ENCODE measurements at places on chromosomes 13 and 19. TPM values are rescaled to one million over a fixed set of nuclear protein-coding genes. Genes with fewer than 3 reads are reported as not detected.

Gene TMEM221
- 0.36 TPM for total RNA-seq

DNA sequence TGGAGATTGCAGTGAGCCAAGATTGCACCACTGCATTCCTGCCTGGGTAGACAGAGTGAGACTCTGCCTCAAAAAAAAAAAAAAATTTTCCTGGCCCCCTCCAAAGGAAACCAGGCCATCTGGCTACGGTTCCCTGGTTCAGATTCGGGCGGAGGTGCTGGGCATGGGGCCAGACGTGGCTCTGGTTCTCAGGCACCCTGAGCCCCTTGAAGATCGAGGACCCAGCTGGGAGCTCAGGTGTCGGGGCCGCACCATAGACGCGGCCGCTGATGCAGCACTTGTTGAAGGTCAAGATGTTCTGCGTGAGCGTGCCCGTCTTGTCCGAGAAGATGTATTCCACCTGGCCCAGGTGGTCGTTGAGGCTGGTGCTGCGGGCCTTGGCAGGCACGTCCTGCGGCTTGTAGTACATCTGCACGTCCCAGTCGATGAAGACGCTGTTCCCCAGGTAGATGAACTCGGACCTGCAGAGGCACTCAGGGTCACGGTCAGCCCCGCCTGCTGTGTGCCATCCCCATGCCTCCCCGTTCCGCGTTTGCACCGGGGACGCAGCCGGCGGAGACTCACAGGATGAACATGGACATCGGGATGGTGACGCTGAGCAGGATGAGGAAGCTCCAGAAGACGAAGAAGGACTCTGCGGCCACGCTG, 12.3 kb downstream of the ATP8B3 start:
- no peaks in the 10 kb centered on the region for H3K36me3 ChIP-seq
- H3K4me1 ChIP-seq, result peaks cover 4% of the 10 kb centered on the region
- H3K27ac ChIP-seq, result no peak overlapping the region
- DNase-seq, result no peak

DNA sequence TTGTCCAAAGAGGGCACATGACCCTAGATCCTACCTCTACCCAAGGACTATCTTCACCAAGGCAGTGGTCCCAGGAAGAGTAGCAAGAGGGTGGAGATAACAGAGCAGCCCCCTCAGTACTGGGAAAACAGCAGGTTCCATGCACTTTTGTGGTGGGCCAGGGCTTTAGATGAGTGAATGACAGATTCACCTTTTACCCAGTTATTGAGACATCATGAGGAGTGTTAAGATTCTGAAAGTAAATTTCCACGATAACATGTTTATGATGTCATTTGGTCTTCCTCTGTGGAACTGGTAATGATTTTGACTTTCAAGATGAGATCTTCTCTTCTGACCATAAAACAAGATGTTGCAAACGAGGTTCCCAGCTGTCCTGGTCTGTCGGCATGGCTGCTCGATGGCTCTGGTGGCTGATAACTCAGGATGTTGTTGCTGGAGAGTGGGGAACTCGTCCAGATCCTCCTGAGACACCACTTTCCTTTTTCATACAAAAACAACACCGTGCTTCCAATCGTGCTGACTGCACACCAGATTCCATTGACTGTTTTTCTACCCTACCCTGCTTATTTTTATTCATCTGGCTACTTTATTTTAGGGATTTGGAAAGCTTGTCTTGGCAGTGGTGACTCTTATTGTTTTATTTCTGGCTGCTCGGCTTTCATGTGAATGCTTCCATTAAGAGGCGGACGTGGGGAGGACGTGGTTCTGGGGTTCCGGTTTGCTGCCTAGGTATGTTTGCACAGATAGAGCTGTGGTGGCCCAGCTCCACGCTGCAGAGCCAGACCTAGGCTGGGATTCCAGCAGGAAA, 88.5 kb downstream of the LRCH1 start:
- no peaks in the 10 kb centered on the region for H3K36me3 ChIP-seq
- peak overlapping the region; percentile 43 for H3K27ac ChIP-seq
- no peak overlapping the region for H3K4me3 ChIP-seq

GRCh38 chr19:47157431-47158321, 27.0 kb downstream of the SAE1 start:
- peaks cover 86% of the 10 kb centered on the region for H3K4me1 ChIP-seq
- no peaks in the 10 kb centered on the region for H3K27me3 ChIP-seq
- DNase-seq, result peak; percentile 74
- H3K4me3 ChIP-seq, result no peak overlapping the region
- peaks cover 3% of the 10 kb centered on the region for H3K36me3 ChIP-seq

- DNase-seq, result no peak
- no peaks in the 10 kb centered on the region for H3K36me3 ChIP-seq
- H3K27ac ChIP-seq, result no peak overlapping the region
- no peaks in the 10 kb centered on the region for H3K4me1 ChIP-seq
- H3K4me3 ChIP-seq, result no peak overlapping the region
- no peaks in the 10 kb centered on the region for H3K27me3 ChIP-seq
Measured at GRCh38 chr13:79986890-79987289, 354.0 kb downstream of the SPRY2 start.

DNA sequence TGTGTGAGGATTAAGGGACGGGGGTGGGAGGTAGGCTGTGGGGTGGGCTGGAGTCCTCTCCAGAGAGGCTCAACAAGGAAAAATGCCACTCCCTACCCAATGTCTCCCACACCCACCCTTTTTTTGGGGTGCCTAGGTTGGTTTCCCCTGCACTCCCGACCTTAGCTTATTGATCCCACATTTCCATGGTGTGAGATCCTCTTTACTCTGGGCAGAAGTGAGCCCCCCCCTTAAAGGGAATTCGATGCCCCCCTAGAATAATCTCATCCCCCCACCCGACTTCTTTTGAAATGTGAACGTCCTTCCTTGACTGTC, 5.5 kb downstream of the FOSB start:
- H3K36me3 ChIP-seq, result no peaks in the 10 kb centered on the region
- peaks cover 30% of the 10 kb centered on the region for H3K4me1 ChIP-seq
- DNase-seq, result no peak
- no peaks in the 10 kb centered on the region for H3K27me3 ChIP-seq
- H3K27ac ChIP-seq, result no peak overlapping the region

GRCh38 chr13:58953638-58954037, 1210.1 kb downstream of the DIAPH3 start:
- H3K4me1 ChIP-seq, result no peaks in the 10 kb centered on the region
- DNase-seq, result no peak

GRCh38 chr19:34676697-34677385, at the start of gene SCGB2B2:
Gene SCGB2B2, minus strand, starts transcription at chr19:34677159. Its CDS starts 82,596 bp downstream, at chr19:34594563.
- no peaks in the 10 kb centered on the region for H3K27me3 ChIP-seq
- peak within 1 kb of the TSS; percentile 64 for H3K4me3 ChIP-seq
- no peak for DNase-seq

GRCh38 chr13:39397896-39398265, 205.1 kb downstream of the LHFPL6 start:
- DNase-seq, result peak; percentile 77
- no peaks in the 10 kb centered on the region for H3K27me3 ChIP-seq
- no peak overlapping the region for H3K4me3 ChIP-seq
- peak overlapping the region; percentile 0 for H3K27ac ChIP-seq

Data from sigmoid colon (tissue), 7 donors.